ENCODE measurements at places on chromosomes 3 and 15.

- no peak for DNase-seq
Measured at GRCh38 chr15:40029979-40030893, 8.7 kb downstream of the SRP14 start.

DNA sequence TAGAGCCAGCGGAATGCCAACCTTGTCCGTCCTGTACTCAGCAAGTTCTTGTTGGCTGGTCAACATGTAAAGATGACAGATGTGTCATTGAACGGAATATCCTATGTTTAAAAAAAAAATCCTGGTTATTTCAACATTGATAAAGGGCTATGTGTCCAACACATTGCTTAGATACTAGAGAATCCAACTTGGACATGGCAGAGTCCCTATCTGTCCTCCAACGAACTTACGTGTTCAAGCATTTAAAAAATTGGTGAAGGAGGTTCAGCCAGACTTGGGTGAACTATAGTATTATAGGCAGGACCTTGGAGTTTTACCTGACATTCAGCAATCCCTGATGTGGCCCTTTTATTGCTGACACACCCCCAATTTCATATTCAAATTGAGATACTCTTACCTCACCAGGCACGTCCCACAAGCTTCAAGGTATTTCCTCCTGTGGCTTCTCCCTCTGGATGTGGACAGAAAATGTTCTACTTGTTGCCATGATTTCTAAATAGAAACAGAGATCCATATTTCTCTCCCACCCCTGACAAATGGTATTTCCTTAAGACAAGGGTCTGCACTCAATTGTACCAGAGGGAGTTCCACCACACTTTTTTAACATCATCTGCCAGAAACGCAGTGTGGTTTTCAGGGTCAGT lies 207.7 kb upstream of the TPM1 start:
- DNase-seq, result no peak

DNA sequence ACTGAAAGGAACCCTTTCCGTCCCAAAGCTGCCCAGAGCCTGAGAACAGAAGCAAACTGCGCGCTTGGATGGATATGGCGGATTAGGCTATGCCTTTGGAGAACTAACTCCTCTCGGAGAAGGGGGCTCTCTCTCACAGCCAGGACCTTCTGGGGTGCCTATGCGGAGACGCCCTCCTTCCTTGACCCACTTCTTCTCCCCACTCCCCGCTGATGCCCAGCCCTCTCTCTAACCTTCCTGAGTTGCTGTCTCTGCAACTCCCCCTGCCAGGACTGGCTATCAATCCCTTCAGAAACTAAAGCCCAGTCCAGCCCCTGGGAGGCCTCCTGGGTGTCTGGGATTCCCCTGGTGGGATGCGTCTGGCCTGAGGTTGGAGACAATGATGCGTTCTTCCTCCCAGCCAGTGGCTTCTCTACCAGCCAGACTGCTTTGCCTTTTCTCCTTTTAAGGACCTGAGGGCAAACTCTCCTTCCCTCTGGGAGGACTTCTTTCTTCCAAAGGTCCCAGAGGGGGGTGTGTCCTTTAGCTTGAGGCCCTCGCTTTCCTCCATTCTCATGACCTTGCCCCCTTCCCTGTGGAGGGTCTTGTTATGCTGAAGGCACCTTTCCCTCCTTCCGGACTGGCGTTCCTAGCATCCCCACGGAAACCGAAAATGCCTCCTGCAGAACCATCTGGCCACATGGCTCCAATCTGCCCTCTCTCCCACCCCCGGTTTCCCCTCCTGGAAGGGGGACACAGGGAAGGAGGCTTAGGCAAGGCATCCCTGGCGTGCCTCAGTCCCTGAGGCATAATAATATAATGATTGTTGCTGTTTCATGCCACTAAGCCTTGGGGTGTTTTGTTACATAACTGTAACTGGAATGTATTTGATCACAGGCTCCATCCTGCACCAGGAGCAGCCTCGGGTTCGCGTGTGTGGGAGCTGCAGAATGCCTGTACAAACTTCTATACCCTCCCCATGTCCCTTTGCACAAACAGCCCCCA lies 63.4 kb upstream of the C15orf39 start:
- DNase-seq, result no peak

DNA sequence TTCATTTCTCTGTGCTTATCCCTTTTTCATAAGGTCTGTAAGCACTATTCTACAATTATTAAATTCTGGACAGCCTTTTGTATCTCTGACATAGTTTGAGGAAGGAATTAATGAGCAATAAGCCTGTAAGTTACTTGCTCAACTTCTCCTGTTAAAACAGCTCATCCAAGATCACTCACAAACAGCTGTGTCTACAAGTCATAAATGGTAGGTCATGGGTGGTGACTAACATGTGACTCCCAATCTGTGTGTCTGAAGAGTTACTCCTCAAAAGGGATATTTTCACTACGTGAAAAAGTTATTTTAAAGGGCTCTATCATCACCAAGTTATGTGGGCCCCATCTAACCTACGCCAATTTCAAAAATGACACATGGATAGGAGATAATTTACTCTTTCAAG lies 145.2 kb upstream of the CBLB start:
- no peak for DNase-seq

DNA sequence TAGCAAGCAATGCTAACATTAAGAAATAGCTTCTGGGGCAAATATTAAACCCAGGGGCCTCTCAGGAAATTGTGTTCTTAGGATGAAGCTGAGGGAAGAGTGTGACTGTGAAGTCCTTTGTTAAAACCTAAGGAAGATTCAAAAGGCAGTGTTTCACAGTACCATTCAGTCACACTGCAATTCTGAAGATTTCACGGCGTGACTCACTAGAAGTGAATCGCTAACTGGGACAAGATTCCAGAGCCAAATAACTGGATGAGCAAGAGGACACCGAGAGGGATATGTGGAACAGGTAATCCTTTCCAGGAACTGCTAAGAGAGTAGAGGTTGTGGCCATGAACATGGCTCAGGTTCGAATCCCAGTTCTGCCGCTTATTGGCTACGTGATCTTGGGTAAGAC lies 61.8 kb upstream of the SMAD3 start:
- DNase-seq, result no peak

DNA sequence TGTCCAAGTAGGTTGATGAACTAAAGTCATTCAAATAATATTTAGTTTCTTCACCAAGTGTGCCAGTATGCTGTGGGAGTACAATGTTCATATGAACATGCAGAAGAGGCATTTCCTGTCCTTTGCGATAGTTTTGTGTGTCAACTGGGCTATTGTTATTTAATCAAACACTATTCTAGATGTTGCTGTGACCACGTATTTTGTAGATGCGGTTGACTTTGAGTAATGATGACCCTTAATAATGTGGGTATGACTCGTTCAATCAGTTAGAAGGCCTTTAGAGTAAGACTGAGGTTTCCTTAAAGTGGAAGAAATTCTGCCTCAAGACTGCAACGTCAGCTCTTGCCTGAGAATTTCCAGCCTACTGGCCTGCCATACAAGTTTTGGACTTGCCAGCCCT lies 470.7 kb upstream of the CBLB start:
- no peak for DNase-seq

All from D721Med (cell line).